CD4-positive, alpha-beta T cell treated with Interleukin-4 for 4 hours (primary cell): ENCODE measurements at places on chromosomes 7 and 10.

DNA sequence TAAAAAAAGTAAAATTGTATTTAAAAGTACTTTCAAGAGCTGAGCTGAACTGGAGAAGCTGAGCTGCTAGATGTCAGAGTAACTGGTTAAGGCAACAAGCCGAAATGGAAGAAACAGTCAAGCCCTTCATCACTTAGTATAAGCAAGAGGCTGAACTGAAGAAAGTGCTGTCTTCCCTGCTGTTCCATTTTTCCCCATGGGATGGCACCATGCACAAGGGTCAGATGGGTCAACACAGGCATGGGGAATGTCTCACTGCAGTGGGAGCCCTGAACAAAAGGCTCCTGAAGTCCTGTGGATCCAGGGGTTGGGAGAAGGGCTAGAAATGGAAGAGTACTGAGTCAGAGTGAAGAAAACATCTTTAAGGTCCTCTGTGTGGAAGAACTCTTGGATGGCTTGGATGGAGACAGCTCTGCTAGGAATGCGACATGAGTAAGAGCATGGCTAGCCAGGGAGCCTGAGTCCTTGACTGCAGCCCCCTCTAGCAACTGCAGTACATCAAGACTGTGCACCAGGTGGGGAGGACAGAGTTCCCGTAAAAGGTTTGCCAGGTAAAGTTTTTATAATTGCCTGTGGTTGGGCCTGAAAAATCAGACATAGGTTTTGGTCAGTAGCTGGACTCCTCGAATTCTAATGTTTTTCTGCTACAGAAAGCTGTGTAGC, 348.3 kb downstream of the GPR158 start:
- DNase-seq = no peak

DNA sequence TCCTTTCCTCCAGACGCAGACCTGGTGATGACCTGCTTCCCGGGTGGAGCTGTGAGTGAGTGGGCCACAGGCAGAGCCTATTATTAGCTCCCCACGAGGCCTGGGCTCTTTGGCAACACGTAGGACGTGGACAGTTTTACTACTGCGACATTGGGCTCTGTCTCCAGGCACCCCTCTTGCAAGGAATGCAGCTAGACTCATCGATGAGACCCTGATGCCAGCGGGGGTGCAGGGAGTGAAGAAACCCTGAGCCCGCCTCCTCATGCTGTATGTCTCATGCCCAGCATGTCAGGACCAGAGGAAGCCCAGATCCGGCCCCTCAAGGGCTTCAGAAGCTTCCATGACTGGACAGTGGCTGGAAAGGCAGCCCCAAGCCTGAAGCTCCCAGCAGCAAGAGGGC, 161.9 kb downstream of the TCERG1L start:
- DNase-seq = no peak

DNA sequence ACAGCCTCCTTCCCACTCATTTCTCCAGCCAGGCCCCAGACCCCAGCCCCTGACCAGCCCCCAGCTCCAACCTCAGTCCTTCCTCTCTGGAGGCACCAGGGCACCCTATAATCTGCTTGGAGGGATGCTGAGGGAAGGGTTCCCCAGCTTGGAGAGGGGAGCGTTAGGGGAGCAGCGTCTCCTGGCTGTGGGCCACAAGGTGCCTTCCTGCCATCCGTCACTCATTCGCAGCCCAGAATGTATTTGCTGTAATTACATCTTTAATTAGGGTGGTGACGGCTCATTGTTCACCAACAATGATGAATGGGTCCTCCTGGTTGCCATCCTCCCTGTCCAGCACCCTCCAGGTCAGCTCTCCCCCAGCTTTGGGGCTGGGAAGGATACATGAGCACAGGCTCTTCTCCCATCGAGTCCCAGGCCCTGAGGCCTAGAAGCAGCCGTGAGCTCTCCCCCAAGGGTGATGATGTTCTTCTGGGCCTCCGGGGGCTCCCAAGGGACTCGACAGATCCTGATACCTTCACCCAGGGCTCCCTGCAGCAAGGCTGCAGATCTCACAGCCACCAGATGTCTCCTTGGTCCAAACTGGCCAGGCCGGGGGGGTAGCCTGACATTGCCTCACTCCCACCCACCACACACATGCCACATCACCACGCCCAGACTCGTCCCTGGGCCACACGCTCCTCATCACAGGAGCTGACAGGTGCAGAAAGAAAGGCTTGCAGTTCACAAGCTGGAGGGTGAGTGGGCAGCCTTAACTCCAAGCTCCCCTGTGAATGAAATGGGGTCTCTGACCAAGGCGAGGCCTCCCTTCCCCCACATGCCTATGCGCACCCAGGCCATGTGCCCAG, 26.8 kb downstream of the POLL start:
- no peak for DNase-seq

GRCh38 chr7:24192691-24193090, 91.3 kb upstream of the NPY start:
- no peak for DNase-seq

GRCh38 chr10:6929148-6929830, 349.2 kb upstream of the PRKCQ start:
- DNase-seq = peak; percentile 24

GRCh38 chr7:16758036-16758435, 4.5 kb downstream of the TSPAN13 start:
- DNase-seq = no peak

- DNase-seq = no peak
Observed at GRCh38 chr7:113890331-113891030, 28.3 kb downstream of the PPP1R3A start.

DNA sequence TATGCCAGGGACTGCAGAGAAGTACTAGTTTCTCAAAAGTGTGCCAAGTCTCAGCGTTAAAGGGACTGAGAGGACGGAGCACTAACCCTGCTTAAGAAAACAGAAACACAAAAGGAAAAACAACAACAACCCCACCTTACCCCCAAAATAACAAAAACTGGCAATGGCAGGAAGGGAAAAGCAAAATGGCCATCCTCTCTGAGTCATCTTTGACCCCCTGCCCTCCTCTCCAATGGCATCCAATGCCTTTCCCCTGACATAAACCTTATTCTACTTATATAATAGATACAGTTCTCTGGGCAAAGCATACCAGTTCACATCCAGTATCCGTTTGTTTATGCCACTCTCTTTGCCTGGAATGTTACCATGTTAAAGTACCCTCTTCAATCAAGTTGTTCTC, 1.6 kb downstream of the POLR1F start:
- DNase-seq = no peak

- DNase-seq = no peak
Observed at GRCh38 chr10:32166365-32166764, 110.1 kb upstream of the KIF5B start.

- DNase-seq = peak; percentile 39
Observed at GRCh38 chr7:23531050-23531793, 559 bp downstream of the TRA2A start.

GRCh38 chr10:113292086-113292485, 260.8 kb upstream of the HABP2 start:
- DNase-seq = no peak

DNA sequence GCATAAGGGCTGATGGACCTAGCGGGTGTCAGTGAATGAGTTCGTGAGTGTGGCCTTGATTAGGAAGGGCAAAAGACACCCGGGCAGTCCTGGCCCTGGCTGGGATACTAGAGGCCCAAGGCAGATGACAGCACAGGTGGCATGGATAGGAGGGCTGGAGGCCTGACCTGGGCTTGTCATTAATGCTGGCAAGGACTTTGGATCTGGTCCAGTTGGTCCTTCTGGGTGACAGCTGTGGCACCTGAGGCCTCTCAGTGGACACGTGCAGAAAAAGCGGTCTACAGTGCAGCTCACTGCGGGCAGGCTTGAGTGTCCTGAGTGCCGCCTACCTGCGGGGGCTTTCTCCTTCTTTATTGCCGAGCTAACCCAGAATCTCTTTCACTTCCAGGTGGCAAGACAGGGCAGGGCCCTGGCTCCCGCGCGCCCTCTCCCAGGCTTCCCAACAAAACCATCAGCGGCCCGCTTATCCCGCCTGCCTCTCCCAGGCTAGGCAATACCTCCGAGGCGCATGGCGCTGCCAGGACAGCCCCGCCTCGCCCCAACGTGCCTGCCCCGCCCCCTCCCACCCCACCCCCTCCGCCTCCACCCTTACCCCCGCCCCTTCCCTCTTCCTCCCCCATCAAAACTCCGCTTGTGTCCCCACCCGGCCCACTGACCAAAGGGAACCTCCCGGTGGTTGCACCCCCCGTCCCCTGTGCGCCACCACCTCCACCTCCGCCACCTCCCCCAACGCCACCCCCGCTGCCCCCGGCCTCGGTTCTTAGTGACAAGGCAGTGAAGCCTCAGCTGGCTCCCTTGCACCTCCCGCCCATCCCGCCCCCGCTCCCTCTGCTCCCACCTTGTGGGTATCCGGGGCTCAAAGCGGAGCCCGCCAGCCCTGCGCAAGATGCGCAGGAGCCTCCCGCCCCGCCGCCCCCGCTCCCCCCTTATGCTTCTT, 77.4 kb downstream of the WIPF3 start:
- no peak for DNase-seq

GRCh38 chr7:139698844-139699243, 79.0 kb downstream of the HIPK2 start:
- no peak for DNase-seq
